ENCODE measurements at places on chromosomes 13 and 19.

DNA sequence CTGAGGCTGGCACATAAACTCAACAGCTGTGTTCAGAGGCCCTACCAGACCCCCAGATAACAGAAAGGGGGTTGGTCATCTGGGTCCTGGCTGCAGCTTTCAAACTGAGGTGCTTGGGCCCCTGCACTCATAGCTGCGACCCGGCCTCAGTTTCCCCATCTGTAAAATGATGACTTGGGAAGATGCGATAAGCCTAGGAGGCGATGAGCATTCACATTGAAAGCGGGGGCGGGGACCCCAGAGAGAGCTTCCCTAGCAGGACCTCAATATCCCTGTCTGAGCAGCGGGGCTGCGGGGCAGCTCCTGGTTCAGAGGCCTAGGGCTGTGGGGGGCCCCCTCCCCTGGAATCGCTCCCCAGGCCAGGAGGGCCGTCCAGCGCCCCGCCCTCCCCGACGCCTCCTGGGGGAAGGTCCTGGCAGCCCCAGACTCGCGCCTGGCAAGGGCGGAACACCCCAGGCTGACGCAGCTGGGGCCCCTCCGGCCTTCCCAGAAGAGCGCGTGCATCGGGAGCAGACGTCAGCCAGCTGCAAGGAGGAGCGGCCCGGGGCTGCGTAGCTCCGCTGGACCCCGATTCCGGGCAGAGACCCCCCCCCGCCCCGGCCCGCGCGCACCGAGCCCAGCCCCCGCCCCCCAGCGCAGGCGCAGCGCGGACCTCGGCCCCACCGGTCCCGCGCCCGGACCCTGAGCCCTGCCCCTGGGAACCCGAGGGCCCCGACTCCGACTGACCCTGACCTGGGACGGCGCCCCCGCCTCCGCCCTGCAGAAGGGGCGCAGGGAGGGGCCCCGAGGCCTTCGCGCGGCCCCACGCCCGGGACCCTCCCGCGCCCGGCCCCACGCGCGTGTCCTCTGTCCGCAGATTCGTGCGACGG lies 3.5 kb downstream of the FSTL3 start:
- peak; percentile 10 for DNase-seq

- DNase-seq: no peak
Observed at GRCh38 chr13:111270765-111271698, 49.4 kb upstream of the TEX29 start.

DNA sequence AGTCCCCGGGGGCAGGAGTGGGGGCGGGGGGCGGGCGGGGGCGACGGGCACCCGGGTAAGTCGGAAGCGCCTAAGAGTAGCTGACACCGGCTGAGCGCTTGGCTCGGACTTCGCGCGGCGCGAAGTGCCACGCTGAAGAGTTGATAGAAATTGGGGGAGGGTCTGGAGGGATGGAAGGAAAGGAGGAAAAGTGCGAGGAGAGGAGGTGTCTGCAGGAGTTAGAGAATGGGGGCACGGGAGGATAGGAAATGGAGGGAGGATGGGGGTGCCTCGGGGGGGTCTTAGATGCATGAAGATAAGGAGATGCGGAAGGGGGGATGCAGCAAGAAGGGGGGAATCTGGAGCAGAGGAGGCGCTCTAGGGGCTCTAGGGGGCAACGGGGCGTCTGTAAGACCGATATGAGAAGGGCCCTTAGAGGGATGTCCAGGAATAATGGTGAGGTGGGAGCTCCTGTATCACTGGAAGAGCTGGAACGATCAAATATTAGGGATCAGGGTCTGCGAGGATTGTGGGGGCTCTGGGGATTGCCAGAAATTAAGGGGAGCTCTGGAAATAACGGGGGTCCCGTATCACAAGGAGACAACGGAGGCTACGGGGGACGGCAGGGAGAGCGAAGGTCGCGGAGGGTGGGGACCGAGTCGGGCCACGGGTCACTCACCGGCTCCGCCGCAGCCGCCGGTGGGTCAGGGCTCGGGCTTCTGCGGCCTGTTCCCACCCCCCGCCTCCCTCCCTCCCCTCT lies at the start of gene MYPOP:
Gene MYPOP, minus strand, starts transcription at position 702 of the 739 bp plus-strand sequence. CDS start 840 bp downstream, outside the sequence.
- no peak for DNase-seq

- DNase-seq: no peak
Observed at GRCh38 chr19:42435316-42435715, 7.4 kb downstream of the CXCL17 start.

DNA sequence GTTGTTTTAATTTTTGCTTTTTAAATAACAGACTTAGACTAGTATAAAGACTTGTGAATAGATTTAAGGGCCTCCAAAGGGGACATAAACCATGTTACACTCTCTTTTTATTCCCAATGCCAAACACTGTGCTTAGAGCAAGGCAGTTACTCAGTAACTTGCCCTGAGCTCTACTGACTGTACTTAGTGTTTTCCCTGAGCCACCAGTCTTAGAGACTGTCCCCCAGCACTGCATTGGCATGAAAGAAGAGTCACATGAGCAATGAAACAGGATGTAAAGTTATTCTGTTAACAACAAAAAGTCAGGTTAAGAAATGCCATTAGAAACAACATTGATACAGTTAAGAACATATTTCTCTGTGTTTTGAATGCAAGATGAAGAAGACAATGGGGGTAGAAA lies 187.9 kb downstream of the TBC1D4 start:
- no peak for DNase-seq

DNA sequence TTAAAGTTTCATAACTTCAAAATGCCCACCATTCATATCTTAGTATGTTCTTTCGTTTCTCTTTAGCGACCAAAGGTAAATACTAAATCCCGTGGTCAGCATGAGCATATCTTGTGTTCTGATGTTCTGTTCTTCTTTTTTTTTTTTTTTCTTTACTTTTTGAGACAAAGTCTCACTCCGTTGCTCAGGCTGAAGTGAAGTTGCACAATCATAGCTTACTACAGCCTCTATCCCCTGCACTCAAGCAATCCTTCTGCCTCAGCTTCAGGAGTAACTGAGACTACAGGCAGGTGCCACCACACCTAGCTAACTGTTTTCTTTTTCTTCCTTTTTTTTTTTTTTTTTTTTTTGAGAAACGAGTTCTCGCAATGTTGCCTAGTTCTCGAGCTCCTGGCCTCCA lies 60.9 kb upstream of the ATP12A start:
- no peak for DNase-seq

- DNase-seq: no peak
Observed at GRCh38 chr13:108702171-108702570, 72.8 kb downstream of the MYO16 start.

GRCh38 chr19:35315883-35316282 lies 13.1 kb upstream of the CD22 start:
- no peak for DNase-seq

- no peak for DNase-seq
Observed at GRCh38 chr13:112985803-112986408, 16.9 kb downstream of the MCF2L start.

DNA sequence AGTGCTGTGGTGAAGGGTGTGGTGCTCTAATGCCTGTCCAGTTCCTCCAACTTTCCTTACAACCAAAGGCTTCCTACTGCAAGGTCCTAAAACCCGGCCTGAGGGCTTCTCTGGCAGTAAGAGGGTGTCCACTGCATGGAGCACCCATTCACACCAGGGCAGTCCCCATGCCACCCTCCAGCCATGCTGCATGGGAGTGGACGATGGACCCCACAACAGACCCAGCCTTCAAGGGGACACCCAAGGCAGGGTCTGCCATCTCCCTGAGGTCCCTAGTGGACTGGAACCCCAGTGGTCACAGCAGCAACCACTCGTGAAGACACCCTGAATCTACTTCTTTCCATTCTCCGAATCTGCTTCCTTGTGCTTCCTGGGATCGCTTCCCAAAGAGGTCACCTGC lies 117.6 kb upstream of the SOX1 start:
- DNase-seq: no peak

- no peak for DNase-seq
Observed at GRCh38 chr13:101109005-101109404, 307.3 kb downstream of the NALCN start.

DNA sequence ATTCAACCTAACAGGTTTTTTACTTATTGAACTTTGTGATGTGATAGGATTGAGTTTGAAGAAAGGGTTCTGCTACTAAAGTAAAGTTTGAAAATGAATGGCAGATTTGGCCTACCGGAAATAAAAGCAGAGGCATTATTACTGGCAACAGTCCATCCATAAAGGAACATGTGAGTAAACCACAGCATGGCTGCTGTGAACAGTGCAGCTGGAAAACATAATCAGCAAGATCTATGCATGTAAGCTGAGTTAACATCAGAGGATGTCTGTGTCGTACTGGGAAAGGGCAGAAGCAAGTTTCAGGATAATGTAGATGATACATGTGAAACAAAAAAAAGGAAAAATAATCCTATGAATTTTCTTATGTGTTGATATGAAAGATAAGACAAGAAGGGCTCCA lies 87.6 kb downstream of the CYSLTR2 start:
- no peak for DNase-seq

GRCh38 chr19:35349614-35350521 lies 2.2 kb downstream of the FFAR1 start:
- no peak for DNase-seq

Data from activated effector memory CD4-positive, alpha-beta T cell treated with Interleukin-2 at 50 U/mL for 16 hours (primary cell).